GM20000 (cell line): ENCODE measurements at places on chromosomes 2 and 18.

GRCh38 chr18:13252686-13253410, 34.3 kb downstream of the LDLRAD4 start:
- DNase-seq: no peak

GRCh38 chr2:209383212-209383611, 40.6 kb upstream of the MAP2 start:
- no peak for DNase-seq

DNA sequence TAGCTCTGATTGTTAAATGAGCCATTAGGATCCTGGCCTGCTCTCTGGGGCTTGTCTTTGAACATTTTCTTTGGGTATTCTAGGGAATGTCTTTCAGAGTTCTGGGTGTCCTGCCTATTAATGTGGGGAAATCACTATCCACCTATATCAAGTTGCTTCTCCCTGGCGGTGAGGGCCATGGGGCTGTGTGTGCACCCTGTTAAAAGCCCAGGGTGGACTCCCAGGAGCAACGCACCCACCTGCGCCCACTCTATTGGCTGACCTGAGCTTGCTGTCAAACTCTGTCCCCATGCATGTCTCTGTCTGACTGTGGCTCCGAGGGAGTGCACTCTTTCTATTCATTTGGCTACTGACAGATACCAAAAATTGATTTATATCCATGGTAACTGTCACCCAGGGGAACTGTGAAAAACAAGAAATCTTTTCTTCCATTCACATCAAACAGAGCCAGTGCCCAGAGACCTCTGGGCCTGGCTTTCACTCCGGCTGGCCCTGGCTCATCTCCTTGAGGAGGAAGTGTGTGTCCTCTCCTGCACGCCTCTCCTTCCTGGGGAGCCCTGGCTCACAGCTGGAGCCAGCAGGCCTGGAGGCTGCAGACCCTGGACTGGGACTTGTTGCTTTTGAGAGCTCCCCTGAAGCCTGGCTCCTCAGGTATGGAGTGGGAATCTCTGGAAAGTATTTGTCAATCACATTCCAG, 10.5 kb upstream of the TOGARAM2 start:
- no peak for DNase-seq

GRCh38 chr2:77977471-77978063, 455.4 kb upstream of the LRRTM4 start:
- DNase-seq: no peak

DNA sequence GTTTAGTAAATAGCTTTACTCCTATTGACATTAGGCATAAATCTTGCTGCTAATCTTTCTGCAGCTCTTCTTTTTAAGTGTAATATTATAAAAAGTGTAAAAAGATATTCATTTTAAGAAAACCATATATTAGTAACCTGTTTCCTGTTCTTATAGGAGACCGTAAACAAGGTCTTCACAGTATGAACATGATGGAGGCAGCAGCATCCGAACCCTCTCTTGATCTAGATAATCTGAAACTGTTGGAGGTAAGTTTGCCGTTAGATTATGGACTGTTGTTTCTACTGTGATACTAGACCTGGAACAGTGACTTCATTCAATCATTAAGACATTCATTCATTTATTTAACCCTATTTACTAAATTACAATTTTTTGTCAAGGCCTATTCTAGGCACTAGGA, 120.0 kb upstream of the FAM117B start:
- DNase-seq: no peak
